ENCODE measurements at places on chromosomes 5 and 9.

GRCh38 chr9:98514841-98515240 is 193.9 kb downstream of the GABBR2 start:
- DNase-seq, result no peak

- no peak for DNase-seq
Measured at GRCh38 chr5:52808316-52808901, 20.7 kb downstream of the ITGA1 start.

- DNase-seq, result no peak
Measured at GRCh38 chr5:5298068-5298633, 124.3 kb upstream of the ICE1 start.

GRCh38 chr9:106982636-106983035 is 119.7 kb downstream of the ZNF462 start:
- DNase-seq, result no peak

DNA sequence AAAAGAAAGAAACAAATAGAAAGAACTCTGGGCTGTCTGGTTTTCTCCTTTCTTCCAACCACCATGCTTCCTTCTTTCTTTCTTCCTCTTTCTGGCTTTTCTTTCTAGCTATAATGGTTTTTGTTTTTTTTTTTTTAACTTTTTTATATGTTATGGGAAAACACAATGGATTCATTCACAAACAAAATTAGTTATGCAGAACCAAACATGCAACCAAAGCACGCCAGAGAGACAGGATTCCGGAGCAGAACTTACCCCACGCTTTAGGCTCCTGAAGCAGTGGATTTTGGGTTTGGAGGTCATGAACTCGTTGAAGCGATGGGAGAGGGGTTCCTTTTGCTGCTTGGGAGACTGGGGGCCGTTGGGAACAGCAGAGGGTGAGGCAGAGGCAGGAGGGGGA is 88.3 kb downstream of the USP20 start:
- DNase-seq, result no peak

DNA sequence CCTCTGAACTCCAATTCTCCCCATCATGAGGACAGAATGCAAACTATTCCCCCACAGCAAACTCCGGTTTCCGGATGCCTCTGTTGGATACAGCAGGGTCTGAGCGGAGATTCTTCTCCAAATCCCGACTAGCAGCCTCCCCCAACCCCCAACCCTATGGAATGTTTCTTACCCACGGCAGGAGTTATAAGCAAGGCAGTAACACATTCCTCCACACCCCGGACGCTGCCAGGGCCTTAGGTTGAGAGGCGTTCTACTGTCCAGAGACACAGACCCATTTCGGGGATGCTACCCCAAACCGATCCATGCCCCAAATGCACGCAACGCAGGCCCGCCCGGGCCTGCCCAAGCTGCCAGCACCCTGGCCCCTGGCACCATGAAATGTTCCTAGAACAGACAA is 85.6 kb upstream of the LMX1B start:
- no peak for DNase-seq

DNA sequence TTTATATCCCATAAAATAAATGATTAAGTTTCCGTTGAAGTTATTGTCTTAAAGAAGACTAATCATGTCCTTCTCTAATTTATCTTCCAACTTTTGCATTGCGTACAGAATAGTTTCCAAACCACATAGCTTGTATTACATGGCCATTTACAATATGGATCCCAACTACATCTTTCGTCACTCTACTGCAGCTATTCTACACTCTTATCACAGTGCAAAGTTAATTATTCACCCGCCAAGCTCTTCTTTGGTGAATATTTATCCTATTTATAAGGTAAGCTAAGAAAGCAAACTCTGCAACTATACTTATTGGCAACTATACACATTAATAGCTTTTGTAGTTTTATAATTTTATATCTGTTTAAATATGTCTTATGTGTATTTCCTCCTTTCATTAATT is 75.9 kb upstream of the ADAMTS19 start:
- no peak for DNase-seq

GRCh38 chr9:84655447-84655846 is 14.1 kb upstream of the NTRK2 start:
- DNase-seq, result no peak

- DNase-seq, result no peak
Measured at GRCh38 chr9:95623640-95624039, 106.9 kb upstream of the PTCH1 start.

GRCh38 chr9:71285191-71285656 is 163.8 kb upstream of the TRPM3 start:
- peak; percentile 44 for DNase-seq

- DNase-seq, result no peak
Measured at GRCh38 chr5:1192971-1193590, 8.3 kb upstream of the SLC6A19 start.

GRCh38 chr5:114434396-114435219 is 72.7 kb downstream of the KCNN2 start:
- no peak for DNase-seq

DNA sequence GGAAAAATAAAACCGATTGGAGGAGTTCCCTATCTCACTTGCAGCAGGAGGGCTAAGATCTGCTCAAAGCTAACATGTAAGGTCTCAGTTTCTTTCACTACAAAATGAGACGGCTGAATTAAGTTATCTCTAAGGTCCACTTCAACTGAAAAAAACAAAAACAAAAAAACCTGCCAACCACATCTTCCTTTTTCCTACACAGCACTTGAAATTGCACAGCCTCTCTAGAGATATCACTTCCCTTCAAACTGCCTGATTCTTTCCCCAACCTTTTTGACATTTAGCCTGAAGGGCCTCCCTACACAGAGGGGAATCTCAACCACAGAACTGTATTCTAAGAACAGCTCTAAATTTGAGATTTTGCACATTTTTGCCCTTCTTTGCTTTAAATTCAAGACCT is 227.9 kb upstream of the TARS1 start:
- DNase-seq, result no peak

DNA sequence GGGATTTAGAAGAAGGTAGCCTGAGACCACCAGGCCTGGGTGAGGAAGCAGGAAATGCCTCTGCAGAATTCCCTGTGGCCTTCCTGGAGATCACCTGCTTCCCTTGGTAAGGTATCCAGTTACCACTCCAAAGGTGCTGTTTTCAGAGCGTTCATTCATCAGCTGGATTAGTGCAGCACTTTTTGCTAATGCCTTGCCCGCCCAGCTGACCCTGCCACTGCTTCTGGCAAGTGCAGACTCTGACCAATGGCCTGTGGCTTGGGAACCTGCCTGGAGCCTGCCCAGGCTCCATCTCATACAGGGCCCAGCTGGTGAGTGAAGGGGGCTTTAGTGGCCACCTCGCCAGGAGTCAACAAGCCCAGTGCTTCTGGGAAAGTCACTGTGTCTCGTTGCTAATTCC is 48.6 kb downstream of the FOXI1 start:
- no peak for DNase-seq

DNA sequence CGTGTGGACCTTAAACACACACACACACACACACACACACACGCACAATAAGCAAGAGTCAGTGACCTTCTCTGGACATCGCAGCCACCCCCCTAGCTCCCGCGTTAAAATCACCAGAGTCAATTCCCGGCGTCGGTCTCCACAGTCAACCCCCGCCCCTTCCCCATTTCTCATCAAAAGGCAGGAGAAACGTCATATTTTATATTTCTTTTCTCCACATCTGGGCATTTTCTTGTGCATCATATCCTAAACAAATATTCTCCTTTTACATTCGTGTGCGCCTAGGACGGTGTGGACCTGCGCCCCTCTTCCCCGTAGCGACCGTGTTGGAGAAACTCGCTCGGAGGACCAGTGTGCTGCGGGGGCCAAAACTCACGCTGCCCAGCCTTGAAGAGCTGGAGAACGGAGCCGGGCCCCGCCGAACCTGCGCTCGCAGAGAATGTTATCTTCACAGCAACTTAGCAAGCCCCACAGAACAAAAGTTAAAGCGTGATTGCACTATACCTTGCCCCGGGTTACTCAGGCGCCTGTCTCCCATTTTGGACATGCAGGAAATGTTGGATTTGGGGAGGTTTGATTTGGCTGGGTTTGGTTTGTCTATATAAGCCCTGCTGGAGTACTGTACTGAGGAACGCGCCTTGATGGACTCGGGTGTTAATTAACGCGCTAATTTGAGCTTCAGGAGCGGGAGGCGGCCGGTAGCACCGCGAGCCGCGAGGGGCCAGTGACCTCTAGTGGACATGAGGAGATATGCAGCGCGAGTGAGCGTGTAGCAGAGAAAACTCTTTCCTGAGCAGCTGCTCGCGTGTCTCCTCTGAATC is 192.4 kb downstream of the MEF2C start:
- DNase-seq, result peak; percentile 65

DNA sequence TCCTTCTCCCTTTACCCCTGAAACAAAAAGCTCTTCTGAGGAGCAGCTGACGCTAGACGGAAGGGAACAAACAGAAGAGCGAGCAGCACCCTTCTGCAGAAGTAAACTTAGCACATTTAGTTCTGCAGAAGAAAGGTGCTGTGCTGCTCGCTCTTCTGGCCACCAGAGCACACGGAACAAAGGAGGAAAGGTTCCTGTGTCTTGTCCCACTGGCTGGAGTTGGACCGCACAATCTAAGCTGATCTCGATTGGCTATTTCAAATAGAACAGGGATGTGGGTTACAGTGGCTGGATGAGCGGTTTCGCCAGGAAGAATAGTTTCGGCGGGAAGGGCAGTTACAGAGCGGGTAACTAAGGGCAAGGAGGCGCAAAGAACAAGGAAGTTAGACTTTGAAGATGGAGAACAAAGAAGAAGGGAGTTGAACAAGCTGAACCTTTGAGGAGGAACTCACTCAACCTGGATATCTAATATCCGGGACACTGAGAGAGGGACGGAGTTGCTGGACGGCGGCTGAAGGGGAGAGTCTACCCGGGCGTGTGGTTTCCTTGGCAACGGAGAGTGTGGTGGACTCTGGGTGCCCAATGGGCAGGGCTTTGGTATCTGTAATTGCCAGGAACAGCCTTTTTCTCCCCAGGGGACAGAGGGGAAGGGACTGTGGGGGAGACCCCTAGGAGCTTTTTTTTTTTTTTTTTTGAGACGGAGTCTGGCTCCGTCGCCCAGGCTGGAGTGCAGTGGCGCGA is 7.1 kb downstream of the GTF3C5 start:
- DNase-seq, result no peak

DNA sequence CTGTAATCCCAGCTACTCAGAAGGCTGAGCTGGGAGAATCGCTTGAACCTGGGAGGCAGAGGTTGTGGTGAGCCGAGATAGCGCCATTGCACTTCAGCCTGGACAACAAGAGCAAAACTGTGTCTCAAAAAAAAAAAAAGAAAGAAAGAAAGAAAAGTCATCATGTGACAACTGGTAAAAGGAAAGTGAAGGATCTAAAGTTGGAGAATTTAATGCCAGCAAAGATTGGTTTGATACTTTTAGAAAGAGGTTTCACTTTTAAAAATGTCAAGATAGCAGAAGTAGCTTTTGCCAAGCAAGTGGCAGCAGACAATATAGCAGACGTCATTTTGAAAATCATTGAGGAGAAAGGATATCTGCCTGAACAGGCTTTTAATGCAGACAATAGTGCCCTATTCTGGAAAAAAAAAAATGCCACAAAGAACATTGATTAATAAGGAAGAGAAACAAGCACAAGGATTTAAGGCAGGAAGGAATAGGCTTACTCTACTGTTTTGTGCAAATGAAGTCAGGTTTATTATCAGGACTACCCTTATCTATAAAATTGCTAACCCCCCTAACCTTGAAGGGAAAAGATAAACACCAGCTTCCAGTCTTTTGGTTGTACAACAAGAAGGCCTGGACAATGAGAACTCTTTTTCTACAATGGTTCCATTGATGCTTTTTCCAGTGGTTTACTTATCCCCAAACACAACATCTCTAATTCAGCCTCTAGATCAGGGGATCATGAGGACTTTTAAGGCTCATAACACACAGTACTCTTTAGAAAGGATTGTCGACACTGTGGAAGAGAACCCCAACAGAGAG is 12.0 kb downstream of the PKD2L2 start:
- no peak for DNase-seq

- DNase-seq, result no peak
Measured at GRCh38 chr5:141638771-141639170, 2.0 kb downstream of the RELL2 start.

Data from CD4-positive, alpha-beta T cell treated with Interleukin-4 for 1 hour (primary cell).